ENCODE measurements at places on chromosomes 12 and 14.

DNA sequence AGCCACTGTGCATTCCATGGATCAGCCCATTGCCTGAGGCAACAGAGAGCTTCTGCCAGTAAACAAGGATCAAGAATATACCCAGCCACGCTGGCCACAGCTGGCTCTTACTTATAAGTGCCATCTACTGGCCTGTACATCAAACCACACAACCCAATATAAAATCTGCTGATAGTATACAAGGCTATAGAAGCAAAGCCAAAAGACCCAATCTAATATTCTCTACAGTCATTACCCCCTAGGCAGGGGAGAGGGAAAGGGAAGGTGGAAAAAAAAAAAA, 4.4 kb upstream of the FAM186B start:
- DNase-seq = no peak

- no peak for DNase-seq
Observed at GRCh38 chr12:22794017-22794416, 169.0 kb downstream of the ETNK1 start.

DNA sequence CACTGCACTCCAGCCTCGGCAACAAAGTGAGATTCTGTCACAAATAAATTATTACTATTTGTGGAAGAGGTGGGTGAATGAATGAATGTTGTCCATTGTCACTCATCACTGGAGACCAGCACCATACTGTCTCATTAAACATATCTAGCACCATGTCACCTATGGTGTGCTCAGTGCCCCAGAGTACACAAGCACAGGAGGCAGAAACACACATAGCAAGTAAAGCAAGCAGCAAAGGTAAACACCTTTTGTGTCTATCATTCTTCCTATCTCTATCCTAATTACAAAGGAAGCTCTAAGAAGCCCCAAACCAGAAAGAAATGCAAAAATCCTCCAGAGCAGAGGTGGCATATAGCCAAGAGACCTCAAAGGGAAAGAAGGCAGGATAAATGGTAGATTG, 9.2 kb downstream of the ERO1A start:
- no peak for DNase-seq

DNA sequence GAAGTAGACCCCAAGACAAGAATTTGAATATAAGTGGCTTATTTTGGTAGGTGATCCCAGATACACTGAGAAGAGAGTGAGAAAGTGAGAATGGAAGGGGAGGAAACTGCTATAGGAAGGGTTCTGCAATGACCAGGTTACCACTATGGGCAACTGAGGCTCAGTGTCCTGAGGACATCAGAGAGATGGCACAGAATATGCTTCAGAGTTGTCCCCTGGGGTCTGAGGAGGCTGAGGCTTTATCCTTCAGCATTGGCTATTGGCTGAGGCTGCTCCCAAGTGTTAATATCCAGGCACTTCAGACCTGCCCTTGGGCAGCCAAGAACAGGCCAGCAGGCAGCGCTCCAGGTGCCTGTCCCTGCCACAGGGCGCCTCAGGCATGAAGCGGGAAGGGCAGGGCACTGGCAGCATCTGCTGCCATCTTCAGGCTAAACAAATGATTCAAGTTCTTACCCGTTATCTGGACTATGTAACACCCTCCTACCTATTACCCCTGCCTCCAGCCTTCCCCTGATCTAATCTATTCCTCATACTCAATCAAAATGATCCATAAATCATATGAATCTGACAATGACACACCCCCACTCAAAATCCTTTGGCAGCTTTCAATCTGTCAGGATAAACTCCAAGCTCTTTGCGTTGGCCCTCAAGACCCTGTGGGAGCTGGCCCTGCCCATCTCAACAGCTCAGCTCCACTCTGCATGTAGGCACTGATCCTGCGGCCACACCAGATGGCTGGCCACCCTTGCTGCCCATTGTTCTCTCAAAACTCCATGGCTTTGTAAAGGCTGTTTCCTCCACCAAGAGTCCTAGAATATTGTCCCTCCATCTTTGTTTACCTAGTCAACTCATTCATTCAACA, 42.4 kb downstream of the CKAP4 start:
- no peak for DNase-seq

- no peak for DNase-seq
Observed at GRCh38 chr12:26346736-26347135, 151.4 kb downstream of the SSPN start.

Measured in suppressor macrophage treated with lipopolysaccharide for 4 hours (primary cell).